NCI-H526 (cell line): ENCODE measurements at places on chromosomes 2 and 18.
A peak's percentile ranks its signal among the peaks of the same experiment; 100 is the strongest.

DNA sequence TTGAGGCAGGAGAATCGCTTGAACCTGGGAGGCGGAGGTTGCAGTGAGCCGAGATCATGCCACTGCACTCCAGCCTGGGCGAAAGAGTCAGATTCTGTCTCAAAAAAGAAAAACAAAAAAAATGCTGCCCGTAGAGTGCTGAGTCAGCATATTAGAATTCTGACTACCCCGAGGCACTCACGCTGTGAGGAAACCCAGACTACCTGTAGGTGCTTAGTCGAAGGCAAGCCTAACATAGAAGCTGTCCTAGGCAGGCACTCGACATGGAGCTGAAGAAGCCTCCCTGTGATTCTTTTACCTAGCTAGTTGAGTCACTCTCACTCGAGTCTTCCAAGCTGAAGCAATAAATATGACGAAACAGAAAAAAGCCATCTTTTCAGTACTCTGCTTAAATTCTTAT, 1323.2 kb upstream of the DDX18 start:
- DNase-seq: no peak

DNA sequence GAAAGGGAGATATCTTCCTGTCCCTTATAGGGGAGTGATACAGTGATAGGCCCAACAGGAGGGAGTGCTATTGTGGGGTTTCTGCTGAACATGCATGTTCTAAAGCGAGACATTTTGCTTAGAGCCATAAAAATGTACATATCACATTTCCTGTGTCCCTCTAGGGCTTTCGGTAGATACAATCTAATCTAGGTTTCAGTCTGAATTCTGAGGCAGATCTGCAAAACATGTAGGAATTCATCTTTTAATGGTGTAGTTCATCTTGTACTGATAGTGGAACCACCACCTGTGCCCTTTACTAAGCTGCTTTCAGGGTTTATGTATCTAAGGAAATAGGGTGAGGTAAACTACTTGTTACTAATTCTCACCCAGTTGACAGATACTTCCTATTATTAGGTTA, 73.8 kb downstream of the SPTBN1 start:
- DNase-seq: no peak

GRCh38 chr2:48328159-48328809, 201.7 kb upstream of the STON1 start:
- no peak for DNase-seq

DNA sequence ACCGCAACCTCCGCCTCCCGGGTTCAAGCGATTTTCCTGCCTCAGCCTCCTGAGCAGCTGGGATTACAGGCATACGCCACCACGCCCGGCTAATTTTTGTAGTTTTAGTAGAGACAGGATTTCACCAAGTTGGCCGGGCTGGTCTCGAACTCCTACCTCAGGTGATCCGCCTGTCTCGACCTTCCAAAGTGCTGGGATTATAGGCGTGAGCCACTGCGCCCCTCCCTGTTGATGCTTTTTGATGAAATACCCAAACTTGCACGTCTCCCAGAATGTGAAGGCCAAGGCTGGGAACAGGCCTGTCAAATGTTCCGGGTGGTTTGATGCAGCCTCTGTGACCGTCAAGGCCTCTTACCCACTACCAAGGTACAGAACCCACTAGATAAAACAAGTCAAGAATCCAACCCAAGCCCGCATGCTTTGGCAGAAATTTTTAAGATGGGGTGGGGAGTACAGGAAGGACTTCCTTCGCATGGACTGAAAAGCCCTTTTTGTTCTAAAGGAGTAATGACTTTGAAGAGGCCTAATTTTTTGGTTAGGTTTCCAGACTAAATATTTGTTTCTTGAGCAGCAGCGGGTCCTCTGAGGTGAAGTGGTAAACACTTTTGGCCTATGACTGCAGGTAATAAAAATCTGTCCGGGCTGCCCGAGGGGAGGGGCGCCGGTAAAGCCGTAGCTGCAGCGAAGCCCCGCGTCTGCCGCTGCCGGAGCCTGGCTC, 3.7 kb upstream of the EVX2 start:
- DNase-seq: no peak

- DNase-seq: no peak
Measured at GRCh38 chr2:150097402-150097801, 390.1 kb downstream of the RND3 start.

GRCh38 chr2:72989770-72990556, 72.6 kb downstream of the EMX1 start:
- no peak for DNase-seq

- peak; percentile 59 for DNase-seq
Measured at GRCh38 chr2:151999053-151999452, 99.8 kb downstream of the CACNB4 start.

GRCh38 chr2:202933958-202934357, 21.9 kb downstream of the CARF start:
- no peak for DNase-seq

- no peak for DNase-seq
Measured at GRCh38 chr2:64990876-64991275, 1.7 kb downstream of the SLC1A4 start.

DNA sequence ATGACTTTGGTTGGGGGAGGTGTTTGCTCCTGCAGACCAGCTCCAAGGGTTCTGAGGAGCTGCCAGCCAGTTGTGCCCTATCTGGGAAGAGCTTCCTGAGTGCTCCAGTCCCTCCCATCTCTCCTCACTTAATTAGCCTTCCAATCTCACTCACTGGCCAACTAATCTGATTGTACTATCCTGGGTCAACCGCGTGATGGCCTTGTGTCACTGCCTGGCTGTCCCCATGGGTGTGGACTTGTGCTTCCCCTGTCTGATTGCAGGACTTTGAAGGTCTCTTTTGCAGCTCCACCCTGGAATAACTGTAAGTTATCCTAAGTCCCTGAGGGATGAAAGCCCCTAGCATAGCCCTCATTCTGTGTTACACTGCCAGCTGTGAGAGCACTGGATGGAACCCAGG, 65.0 kb downstream of the SLC4A5 start:
- no peak for DNase-seq

GRCh38 chr2:236646871-236647270, 77.2 kb downstream of the ACKR3 start:
- DNase-seq: no peak

GRCh38 chr2:68385220-68385906, 20.3 kb downstream of the PLEK start:
- no peak for DNase-seq

GRCh38 chr2:237816531-237816930, 18.0 kb downstream of the RBM44 start:
- DNase-seq: no peak

DNA sequence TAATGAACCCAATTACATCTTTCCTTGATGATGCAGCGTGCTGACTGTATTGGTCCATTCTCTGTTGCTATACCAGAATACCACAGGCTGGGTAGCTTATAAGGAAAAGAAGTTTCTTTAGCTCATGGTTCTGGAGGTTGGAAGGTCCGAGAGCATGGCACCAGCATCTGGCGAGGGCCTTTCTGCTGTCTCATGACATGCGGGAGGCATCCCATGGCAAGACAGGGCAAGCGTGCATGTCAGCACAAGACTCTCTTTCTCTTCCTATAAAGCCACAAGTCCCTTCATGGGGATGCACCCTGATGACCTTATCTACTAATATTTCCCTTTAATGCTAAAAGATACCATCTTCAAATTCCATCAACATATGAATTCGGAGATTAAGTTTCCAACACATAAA, 122.8 kb upstream of the FHL2 start:
- DNase-seq: no peak

DNA sequence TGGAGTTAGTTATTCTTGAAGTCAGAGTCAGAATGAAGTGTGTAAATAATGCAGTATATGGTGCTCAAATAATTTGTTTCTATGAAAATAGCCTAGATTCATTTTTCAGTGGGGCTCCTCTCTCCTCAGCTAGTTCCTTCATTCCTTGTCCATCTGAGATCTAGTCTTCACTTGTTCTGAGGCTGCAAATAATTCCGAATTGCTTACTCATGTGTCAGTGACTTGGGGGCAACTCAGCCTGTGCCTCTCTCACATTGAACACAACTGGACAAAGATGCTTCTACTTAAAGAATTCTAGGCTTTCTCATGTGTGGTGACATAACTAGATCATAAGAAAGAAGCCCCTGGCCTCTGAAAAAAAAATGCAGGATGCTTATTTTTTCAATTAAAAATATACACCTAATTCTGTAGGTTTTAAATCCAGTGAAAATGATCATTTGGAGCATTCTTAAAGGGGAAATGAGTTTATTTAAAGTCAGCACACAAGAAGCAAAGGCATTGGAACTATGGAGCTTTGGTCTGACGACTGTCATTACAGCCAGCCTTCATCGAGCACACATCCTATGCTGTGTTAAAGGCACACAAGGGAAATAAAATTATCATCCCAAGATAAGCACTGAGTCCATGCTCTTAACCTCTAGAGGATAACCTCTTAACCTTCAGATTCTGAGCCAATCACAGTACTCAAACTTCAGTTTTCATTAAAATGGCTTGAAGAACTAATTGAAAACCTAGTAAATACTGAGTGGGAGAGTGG, 24.8 kb upstream of the SCN7A start:
- no peak for DNase-seq

- DNase-seq: no peak
Measured at GRCh38 chr2:111691164-111691875, 192.7 kb downstream of the ANAPC1 start.

DNA sequence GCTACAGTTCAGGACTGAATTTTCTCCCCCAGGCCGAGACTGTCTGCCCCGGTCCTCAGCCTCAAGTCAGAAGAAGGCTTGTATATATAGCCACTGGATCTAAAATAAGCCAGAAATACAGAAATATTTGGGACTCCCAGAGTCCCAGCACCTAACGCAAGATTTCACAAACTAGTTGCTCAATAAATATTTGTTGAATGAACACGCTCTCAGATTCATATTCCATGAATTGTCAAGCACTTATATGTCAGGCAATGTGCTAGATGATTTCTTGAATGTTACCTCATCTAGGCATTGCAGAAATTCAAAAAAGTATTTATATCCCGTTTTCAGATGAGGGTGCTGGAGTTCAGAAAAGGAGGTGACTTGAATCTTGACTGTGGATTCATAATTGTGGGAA, 163.7 kb upstream of the KLHL29 start:
- no peak for DNase-seq

- no peak for DNase-seq
Measured at GRCh38 chr18:34709750-34710441, at the start of gene DTNA. DTNA (plus strand) TSS chr18:34710298; CDS start chr18:34755977, 45,679 bp downstream.

GRCh38 chr18:23900994-23901393, 113.6 kb upstream of the TTC39C start:
- no peak for DNase-seq

GRCh38 chr2:75338461-75338860, 139.1 kb upstream of the TACR1 start:
- no peak for DNase-seq

DNA sequence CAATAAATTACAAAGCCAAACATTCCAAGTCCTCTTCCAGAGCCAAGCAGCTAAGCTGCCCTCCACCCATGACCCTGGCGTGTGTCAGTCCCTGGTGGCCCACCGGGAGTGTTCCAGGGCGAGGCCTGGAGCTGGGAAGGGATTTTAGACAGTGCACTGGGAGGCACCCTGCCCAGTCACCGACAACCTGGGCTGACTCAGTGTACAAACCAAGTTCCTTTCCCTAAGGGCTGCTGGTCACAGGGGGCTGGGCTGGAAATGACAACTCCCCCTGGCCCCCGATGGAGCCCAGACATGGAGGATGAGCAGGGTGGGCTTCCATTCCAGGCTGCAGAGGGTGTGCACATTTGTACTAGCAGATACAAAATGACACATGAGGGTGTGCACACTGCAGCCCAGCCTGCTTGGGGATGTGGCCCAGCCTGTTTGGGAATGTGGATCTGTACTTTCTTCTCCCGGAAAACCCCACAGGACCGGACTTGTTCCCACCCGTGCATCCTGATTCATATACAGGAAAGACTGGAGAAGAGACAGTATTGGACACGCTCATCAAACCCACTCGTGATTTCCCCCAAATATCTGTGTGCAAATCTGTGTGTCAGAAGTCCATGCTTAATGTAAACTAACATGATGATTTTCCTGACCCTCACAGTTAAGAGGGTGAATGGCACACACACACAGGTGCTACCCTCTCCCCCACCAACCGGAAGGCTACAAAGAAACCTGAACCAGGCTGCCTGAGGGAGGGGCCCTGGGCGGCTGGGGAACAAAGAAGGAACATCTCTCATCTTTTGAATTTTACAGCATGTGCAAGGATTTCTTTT, 58.9 kb downstream of the NDUFA10 start:
- no peak for DNase-seq

- DNase-seq: no peak
Measured at GRCh38 chr2:234804704-234805103, 147.1 kb upstream of the SH3BP4 start.

DNA sequence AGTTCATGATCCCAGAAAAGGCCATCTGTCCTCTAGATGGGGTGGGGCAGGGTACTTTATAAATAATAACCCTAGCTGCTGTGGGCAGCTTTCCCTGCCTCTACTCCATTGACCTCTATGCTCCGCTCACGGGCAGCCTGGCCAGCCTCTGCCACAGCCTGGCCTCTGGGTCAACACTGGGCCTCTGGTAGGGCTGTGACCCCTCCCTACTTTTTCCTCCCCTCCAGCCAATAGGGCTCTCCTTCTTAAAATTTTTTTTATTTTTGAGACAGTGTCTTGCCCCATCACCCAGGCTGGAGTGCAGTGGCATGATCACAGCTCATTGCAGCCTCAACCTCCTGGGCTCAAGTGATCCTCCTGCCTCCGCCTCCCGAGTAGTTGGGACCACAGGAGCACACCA, 4.1 kb upstream of the GAREM2 start:
- no peak for DNase-seq

DNA sequence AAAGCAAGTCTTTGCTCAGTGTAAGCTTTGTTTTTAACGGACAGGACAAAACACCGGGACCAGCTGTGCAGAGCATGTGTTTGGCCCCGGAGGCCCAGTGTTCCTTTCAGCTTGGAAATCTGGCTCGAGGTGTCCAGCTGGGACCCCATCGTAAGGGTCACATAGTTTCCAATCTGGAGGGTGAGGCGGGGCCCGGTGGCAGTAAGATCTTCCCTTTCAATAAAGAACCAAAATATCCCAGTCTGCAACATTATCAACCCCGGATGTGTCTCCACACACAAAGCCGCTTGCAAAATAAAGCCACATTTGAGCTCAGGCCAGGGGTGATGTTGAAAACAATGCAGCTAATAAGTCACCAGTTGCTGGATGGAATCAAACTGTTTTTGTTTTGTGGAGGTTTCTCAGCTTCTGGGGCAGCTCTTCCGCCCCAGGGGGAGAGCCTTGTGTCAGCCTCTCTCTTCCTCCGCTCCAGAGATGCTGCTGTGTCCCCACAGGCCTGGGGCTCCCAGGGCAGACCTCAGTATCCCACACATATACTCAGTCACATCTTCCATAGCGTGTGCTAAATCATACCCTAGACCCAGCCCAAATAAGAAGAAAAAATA, 138.6 kb upstream of the GLI2 start:
- no peak for DNase-seq

DNA sequence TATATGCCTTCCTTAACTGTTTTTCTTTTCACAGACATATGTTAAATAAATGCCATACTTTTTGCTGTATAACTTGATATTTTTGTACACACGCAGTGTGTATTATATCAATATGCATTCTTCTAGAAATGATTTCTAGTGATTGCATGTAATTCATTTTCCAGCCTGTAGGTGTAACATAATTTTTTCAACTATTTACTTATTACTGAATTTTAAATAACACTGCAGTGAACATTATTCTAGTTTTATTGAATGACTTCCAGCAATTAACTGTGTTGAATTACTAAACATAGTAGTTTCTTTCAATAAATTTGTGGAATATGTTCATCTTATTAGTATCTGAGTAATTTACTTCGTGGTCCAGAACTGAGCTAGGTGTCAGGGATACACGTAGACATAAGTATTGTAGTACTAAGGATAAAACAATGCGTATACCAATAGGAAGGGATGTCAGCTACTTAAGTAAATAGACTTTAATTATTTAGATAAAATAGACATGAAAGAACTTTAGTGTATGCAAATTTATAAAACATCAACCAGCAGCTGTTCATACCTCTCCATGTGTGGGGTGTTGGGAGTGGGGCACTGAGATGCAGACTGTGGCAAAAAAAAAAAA, 28.0 kb downstream of the TANC1 start:
- DNase-seq: peak; percentile 41
